ENCODE measurements at places on chromosomes 3 and 15.

DNA sequence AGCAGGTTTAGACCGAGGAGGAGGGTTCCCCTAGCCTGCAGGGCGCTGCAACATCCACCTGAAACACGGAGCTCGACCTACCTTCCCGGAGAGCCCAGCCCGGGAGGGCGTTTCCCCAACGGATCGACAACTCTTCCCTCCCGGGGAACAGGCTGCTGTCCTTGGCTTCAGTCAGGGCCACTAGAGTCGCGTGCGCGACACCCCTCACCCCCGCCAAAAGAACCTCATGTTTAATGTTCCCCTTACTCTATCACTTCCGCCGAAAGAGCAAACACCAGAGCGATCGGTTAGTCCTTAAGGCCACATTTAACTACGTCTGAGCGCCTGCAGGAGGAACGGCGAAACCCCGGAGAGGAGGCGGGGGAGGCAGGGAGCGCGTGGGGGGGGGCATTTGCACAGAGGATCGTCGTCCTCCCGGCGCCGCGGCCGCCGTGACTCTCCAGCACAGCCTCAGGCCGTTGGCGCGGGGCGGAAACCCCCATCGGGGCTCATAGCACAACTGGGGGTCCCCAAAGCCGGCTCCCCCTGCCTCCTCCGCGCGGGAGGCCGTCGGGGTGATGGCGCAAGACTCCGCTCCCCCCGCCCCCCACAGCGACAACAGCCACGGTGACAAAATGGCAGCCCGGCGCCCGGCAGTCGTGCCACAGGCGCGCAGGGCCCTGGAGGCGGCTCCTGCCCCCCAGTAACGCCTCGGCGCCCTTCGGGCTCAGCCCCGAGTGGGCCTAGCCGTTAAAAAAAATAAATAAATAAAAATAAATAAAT lies 3.2 kb downstream of the ANP32A start:
- peak; percentile 79 for DNase-seq

DNA sequence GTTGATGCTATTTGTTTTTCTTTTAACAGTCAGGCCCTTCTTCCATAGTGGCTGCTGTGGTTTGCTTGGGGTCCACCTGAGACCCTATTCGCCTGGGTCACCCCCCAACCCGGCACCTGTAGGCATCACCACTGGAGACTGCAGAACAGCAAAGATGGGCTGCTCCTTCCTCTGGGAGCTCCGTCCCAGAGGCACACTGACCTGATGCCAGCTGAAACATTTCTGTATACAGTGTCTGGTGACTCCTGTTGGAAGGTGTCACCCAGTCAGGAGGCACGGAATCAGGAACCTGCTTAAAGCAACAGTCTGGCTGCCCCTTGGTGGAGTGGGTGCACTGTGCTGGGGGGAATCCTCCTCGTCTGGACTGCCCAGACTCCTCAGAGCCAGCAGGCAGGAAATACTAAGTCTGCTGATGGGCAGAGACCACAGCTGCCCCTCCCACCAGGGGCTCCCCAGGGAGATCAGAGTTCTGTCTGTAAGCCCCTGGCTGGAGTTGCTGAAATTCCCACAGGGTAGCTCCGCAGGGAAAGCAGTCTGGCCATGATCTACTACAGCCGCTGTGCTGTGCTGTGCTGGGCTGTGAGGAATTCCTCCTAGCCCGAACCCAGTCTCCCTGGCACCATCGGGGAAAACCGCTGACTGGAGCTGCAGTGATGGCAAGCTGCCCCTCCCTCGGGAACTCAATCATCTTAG lies 248.2 kb downstream of the TBC1D5 start:
- DNase-seq, result peak; percentile 44

GRCh38 chr3:37223141-37223558 lies 48.8 kb upstream of the LRRFIP2 start:
- DNase-seq, result no peak

- peak; percentile 84 for DNase-seq
Observed at GRCh38 chr3:116770815-116771450, 61.4 kb downstream of the TUSC7 start.

GRCh38 chr3:188624384-188624783 lies 470.4 kb downstream of the LPP start:
- no peak for DNase-seq

DNA sequence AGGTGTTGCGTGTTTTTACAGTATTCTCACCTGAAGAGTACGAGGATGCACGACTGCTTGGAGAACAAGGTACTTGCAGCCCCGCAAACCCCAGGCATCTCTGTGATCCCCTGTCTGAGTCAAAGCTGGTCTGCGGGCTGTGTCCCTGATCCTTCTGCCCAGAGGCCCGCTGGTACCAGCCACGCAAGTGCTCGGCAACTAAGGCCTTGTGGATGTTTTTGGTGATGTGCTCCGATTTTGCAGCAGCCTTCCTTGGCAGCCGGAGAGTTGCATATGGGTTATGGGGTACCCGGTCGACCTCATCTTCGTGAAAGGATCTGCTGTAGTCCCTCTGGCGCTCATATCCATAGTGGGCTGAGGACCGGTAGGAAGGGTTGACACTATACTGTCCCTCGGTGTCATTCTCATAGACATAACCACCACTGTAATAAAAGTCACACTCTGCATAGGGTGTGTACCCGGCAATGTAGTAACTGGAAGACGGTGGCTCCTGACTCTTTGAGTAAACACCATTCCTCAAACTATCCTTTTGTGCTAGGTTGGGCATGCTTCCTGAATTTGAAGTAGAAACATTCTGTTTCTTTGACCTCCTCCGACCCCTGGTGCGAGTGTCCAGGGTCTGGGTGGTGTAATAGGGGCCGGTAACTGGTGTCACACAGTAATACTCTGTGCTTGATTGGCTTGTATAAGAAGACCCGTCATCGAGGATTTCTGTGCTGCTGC lies 58.6 kb upstream of the LMOD3 start:
- no peak for DNase-seq

DNA sequence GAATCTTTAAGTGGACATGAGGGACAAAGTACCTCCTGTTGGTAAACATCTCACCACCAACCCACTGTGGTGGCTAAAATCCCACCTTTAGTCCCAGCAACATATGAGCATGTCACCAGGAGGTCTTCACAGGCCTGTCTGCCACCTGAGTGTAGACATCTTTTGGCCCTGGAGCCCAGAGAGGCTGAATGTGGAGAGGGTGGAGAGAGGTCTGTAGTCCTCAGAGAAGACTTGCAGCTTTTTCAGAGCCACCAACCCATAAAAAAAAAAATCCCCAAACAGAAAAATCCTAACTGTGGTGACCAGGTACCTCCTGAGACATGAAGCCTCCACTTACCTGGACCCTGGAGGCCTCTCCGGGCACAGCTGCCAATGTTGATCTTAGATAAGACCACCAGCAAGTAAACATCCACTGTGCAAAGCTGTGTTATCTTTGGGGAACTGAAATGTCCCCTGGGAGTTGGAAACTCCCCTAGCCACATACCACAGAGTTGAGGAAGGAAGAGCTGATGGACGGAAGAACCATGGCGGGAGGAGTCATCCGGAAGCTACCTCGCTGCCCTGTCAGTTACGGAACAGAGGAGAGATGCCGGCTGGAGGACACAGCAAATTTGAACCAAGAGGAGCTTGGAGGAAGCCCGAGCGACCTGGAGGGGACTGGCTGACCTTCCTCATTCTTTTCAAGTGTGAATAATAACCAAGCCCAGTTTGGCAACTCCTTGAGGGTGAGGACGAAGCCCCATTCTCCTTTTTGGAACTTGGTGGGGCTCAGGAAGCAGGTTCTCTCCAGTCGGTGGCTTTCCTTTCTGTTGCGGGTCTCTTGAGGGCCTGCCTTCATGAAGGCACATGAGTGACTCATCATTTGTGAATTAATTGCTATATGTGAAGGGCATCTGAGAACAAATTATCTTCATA lies at the start of gene GHRL:
Gene GHRL, minus strand, starts transcription at position 443 of the 915 bp plus-strand sequence. CDS start 2,767 bp downstream, outside the sequence.
- no peak for DNase-seq
